NCI-H1092 treated with DMSO at 0.1 percent for 48 hours (cell line): ENCODE measurements at places on chromosomes 1 and 21.

DNA sequence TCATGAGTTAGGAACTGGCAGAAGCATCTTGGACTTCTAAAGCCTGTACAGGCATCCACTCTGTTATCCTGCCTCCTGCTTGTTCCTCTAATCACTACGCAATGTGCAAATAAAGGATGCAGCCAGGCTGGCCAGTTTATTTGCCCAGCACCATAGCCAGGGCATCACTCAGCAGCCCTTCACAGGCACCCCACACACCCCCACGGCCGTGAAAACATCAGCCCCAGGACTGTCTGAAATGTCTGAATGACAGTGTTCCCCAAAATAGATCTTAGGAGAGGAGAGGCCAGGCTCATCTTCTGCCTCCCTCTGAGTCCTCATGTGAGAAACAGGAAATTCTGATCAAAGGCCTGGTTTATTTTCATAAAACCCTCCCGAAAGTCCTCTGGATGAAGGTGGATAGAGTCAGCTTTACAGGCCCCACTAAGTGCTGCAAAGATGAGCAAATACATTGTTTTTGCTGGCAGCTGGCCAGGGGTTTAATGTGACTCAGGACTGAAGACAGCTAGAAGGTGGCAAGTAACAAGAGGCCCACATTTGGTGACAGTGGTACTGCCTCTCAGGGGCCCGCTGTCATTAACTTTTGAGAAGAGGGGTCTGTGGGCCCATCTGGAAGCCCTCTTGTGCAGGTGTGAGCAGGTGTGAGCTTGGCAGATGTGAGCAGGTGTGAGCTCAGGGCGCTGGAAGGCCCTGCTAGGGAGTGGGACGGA, 32.9 kb downstream of the GRHL3 start:
- DNase-seq, result no peak

DNA sequence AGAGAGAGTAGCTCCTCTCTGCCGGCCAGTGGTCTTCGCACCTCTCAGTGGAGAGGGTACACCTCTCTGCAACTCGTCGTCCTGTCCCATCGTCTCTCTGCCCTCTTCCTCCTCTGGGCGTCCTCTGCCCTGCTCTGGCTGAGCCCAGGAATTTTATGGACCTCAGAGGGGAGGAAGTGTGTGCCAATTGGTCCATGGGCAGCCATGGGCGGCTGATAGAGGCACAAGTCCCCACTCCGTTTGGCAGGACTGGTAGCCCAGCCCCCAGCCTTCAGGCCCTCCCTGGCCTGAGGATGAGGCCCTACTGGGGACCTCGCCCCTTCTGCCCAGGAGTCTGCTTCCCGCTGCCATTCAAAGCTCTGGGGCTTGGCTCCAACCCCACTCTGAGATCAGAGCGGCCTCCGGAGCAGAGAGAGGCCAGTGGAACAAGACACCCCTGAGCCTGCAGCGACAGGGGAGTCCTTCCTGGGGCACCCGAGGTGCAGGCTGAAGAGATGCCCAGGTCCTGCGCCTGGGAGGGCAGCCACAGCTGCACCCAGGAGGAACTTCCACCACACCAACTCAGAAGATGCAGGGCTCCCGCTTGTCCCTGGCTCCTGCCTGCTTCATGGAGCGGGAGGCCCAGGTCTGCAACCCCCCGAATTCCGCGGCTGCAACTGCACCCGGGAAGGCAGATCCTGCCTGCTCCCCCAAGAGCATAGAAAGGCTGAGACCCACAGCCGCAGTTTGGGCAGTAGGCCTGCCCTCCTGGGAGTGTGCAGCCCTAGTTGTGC, 659.9 kb downstream of the KCNT2 start:
- no peak for DNase-seq

- no peak for DNase-seq
Observed at GRCh38 chr1:206508130-206508889, 979 bp downstream of the RASSF5 start.

DNA sequence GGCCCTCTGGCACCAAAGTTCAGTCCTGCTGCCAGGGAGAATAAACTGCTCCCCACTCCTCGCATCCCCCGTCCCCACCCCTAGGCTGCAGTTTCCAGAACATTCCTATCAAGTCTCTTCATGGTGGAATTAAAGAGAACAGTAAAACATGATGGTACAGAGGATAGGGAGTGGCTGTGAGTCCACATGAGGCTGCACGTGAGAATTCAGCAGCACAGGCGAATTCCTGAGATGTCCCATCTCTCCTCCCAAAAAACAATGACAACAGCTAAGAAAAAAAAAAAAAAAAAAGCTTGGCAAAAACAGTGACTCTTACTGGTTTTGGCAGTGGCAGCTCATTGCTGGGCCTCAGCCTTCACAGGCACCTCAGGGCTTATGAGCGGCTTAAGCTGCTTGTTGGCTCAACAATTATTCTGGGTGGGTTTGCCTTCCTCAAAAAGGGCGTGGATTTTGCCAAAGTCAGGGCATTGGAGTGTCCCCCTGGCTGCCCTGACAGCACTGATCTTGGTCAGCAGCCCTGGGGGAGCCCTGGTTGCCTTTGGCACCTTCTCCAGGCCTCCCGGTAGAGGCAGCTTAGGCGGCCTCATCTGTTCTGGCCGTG, 5.7 kb upstream of the IFFO2 start:
- no peak for DNase-seq

DNA sequence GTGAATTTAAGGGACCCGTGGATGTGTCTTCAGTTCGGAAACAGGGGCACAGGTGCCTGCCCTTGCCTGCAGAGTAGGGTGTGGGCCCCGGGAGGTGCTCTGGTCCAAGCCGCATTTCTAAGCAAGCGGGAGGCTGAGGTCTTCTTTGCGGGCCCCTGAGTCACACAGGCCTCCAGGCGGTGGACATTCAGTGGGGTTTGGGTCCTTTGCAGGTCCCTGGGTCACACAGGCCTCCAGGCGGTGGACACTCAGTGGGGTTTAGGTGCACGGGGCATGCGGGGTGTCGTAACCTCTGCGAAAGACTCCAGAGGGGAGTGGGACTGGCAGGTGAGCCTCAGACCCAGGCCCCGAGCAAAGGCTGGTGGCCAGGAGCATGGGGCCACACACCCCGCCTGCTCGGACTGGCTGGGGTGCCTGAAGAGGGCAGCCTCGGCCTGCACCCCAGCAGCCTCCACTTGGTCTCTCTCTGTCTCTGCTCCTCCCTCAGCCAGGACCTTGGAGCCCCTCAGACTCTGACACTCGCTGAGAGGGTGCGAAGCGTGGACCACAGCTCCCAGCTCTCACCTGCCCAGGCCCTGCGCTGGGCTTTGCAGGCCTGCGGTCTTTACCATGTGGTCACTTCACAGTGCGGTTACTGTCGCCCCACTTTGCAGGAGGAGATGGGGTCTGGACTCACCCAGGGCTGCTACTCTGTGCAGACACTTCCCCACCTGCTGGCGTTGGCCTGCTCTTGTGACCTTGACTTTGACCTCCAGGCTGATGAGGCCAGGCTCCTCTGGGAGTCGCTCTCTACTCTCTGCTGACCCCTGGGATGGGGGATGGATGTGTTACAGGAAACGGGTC, 6.0 kb upstream of the AGPAT3 start:
- no peak for DNase-seq

GRCh38 chr1:81391125-81391828, 409.5 kb upstream of the ADGRL2 start:
- no peak for DNase-seq
